ENCODE measurements at places on chromosomes 11 and 22.

- peak; percentile 67 for DNase-seq
These were observed 450.4 kb downstream of the MIAT start for GRCh38 chr22:27107824-27108223.

DNA sequence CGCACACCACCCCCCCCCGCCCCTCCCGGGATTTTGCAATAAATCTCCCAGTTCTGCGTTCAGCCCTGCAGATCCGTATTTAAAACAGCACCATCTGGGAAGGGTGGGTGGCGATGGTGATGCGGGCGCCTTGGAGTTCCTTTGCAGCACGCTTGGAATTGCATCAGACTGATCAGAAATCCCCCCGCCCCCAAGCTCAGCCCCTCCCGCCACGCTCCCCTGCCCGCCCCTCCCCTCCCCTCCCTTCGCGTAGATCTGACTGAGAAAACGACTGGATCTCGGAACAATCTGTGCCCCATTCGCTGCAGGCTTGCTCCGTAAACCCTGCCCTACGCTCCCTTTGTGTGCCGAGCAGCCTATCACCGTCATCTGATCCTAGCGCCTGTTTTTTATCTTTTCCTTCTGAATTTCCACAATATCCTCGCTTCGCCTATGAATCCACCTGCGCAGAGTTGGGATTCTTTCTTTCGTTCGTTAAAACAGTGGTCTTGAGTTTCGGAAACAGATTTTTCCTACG, 18.1 kb upstream of the BDNF start:
- DNase-seq: no peak

DNA sequence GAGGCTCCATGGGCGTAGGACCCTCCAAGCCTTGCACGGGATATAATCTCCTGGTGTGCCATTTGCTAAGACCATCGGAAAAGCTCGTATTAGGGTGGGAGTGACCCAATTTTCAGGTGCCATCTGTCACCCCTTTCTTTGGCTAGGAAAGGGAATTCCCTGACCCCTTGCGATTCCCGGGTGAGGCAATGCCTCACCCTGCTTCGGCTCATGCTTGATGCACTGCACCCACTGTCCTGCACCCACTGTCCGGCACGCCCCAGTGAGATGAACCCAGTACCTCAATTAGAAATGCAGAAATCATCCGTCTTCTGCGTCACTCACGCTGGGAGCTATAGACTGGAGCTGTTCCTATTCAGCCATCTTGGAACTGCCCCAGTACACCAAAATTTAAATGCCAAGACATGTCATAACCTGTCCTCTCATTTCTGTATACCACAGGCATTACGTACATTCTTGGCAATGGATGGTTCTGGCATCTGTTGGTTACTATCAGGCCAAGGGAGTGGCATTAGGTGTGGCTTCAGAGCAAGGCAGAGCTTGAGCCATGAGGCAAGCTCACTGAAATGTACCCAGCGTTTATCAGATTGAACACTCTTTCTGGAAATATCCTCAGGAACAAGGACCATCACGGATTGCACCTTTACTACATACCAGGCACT, 95.4 kb upstream of the GALNT18 start:
- DNase-seq: no peak

DNA sequence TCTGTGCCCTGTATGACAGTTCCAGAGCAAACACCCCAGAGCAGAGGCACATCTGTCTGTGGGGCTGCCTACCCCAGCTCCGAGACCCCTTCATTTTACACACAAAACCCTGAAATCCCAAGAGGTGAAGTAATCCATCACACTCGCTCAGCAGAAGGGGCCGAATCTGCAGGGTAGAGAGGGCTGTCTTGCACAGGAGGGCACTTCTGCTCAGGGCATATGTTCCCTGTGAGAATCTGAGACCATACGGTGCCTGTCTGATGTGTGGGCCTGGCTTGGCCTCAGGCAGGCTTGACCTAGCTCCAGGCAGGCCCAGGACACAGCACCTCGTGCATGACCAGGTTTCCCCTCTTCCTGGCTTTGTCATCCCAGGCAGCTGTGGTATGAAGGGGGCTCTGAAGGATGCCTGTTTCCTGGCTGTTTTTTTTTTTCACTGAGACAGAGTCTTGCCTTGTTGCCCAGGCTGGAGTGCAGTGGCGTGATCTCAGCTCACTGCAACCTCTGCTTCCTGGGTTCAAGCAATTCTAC, 37.2 kb downstream of the GRIK4 start:
- no peak for DNase-seq

- DNase-seq: no peak
These were observed 4.2 kb upstream of the HBD start for GRCh38 chr11:5238486-5238885.

DNA sequence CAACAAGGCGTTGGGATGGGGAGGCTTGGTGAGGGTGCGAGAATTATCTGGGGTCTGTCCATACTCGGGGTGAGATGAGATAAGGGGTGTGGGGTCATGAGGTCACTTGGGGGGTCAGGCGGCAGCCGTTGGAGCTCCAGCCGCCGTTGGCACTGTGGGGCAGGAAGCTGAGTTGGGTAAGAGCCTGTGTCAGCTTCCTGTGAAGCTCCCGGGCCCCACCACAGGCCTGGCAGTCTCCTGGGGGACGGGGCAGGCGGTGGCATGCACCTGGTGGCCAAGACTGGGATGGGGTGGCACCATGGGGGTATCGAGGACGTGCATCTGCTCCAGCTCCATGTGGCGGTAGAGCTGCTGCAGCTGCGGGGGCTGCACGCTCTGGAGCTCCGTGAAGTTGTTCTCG, 7.1 kb upstream of the MYBPC3 start:
- DNase-seq: no peak

DNA sequence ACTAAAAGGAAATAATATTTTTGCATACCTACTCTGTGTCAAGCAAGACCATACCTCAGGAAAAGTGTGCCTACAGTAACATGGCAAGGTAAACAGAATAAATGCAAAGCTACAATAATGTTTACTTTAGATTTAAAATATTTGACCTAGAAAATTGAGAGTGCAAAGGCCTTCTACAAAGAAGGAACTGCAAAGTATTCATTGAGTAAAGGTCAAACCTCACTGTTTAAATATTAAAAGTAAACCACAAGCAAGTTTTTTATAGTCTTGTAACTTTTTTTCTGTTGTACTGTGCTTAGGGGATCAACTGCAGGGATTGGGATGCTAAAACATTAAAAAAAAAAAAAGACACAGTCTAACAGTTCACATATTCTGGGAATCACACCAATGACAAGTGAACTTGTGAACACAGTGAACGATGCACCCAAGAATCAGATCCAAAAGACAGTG, 48.8 kb downstream of the CWF19L2 start:
- no peak for DNase-seq

DNA sequence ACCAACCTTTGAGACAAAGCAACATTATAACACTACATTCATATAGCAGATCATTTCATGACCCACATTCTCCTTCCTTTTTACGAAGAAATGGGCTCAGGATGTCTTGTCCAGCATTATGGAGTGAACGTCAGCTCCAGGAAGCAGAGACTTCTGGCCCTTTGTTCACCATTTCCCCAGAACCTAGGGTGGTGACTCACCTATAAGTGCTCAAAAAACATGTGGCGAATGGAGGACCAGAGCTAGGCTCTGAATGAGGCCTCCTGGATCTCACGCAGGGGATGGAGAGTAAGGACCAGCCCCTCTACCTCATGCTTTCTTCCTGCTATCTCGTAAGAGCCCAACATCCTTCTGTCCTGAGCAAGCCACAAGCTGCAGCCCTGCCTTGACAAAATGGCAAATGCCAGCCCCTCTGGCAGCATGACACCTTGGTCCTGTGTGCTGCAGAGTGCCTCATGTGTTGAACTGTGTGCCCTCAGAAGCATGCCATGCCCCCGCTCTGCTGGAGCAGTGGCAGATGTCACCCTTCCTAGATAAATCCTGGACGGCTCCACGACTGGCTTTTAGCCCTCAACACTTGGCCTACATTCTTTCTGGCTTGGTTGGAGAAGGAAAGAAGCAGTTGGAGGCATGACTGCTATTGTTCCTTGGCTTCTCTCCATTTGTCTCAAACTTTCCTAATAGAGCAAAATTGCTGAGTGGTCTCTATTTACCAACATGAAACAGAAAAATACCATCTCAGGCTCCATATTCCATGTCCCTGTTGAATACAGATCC, 6.5 kb upstream of the ST3GAL4 start:
- DNase-seq: no peak

- DNase-seq: no peak
These were observed 32.0 kb upstream of the YWHAH start for GRCh38 chr22:31912407-31912743.

DNA sequence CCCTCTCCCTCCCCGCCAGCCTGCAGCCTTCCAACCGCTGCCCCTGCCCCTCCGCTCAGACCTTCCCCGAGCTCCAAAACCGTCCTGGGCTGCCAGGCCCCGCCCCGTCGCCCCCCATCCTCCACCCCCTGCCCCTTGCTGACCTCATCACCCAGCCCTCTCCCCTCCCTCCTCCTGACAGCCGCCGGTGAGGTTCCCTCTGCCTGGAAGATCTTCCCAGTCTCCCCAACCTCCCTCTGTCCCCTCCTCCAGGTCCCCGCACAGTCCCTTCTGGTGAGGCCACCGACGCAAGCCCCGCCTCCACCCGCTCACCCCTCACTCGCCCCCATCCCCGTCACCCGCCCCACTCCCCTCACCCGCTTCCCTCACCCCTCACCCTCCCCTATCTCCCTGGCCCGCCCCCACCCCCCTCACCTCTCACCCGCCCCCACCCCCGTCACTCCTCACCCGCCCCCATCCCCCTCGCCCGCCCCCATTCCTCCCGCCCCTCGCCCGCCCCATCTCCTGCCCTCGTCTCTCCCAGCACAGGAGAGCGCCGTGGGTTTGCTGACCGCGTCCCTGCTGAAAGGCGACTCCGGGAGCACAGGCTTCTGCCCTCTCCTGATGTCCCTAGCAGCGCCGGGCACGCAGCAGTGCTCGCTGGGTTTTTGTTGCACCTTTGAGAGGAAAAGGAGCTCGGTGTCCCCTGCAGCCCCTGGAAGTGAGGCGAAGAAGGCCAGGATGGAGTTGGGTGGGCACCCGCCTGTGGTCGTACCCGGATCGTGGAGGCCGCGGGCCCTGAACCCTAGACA, 16.4 kb upstream of the UPK3A start:
- DNase-seq: no peak

DNA sequence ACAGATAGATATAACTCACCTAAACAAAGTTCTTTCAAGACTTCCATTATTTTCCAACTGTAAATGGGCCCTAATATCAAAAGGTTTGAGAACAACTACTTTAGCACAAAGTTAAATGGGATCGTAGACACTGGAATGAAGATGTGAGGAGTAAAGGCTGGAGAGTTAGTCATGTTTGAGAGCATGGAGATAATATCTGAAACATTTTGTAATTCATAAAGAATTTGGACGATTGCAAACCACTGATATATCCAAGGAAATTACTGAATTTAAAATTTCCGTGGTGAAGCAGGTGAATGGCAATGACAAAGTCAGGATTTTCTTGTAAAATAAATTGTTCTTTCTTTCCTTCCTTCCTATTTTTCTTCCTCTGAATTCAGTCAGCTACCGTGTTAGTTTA, 564.9 kb downstream of the CNTN5 start:
- no peak for DNase-seq

DNA sequence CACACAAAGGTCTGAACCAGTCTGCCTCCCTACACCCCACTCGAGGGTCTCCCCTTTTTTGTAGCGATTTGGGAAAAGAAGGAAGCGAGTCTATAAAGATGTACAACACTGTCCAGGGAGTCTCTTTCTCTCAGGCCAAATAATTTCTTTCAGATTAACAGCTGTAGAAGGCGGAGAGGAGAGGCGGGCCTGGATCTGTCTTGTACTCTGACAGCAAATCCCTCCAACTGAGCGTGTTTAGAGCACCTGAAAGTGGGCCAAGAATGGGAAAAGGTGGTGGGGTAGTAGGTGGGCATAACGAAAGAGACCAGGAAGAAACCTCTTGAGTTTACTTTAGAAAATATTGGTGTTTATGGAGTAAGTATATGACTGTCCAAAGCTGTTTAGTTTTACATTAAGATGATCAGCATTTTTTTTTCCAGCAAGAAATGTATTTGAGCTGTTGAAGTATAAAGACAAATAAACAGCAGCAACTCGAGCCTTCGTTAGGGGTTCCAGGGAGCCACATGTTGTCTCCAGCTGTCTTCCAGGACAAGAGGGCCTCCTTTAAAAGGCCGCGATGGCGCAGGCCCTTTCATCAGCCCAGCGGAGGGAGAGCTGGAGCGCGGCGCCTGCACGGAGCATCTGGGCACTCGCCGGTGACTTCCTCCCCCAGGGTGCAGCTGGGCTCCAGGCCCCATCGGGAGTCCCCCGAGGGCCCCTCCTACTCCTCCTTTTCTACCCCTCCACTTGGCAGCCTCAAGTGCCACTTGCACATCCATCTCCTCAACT, 34.9 kb downstream of the SCUBE1 start:
- no peak for DNase-seq

- no peak for DNase-seq
These were observed 192.4 kb upstream of the API5 start for GRCh38 chr11:43119275-43119970.

DNA sequence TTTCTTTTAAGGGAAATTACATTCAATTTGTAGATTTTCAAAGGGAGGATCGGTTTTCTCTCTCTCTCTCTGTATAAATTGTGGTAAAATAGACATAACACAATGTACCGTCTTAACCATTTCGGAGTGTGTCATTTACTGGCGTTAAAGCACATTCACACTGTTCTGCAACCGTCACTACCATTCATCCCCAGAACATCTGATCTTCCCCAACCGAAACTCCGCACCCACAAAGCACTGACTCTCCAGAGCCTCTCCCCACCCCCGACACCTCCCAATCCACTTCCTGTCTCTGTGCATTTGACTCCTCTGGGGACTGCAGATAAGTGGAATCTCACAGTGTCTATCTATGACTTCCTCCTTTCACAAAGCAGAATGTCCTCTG, 15.9 kb upstream of the GRAMD4 start:
- no peak for DNase-seq

DNA sequence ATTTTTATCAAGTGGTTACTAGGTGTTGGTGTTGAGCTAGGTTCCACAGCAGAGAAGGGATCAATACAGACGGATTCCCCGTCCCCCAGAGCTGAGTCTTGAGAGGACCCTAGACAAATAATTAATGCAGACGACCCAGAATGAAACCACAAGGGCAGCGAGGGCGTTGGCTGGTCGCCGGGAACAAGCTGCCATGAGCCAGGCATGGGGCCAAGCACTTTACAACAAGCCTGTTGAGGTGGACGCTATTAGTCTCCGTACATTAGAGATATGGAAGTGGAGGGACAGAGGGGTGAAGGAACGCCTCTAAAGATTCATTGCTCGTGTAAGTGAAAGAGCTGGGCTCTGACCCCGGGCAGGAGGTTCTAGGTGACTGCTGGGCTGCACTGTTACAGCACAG, 77.1 kb upstream of the EIF3D start:
- no peak for DNase-seq

All from HFF-Myc (cell line).